ENCODE measurements at places on chromosomes 6 and 20.

GRCh38 chr6:133951881-133952814, 876 bp upstream of the TBPL1 start:
- DNase-seq, result no peak

DNA sequence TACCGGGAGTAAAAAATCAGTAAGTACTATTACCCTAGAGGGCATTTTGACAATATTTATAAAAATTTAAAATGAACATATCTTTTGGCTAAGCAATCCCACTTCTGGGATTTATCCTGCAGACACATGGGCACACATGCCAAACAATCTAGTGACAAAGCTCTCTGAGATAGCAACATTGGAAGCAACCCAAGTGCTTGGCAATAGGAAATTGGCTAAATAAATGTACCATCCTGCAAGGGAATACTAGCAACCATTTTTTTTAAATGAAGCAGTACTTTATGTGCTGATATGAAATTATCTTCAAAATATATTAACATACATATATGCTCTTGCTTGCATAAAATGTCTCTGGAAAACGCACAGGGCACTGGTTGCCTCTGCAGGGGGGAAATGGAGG, 133.8 kb downstream of the SNX5 start:
- DNase-seq, result no peak

DNA sequence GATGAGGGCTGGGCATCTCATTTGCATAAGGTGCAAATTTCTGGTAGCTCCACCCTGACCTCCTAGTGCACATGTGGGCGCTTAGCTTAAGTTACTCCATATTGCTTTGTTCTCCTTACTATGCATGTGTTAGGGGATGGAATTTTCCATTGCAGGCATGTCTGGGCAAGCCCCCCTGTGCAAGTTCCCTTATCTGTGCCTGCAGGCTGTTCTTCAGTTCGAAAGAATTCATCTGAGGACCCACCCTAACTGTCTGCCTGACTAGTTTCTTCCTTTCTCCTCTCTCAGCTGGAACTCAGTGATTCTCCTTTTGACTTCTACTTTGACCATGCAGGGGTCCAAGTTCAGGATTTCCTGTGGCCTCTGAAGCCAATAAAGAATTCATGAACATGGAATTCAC, 30.2 kb downstream of the CCDC170 start:
- DNase-seq, result no peak

GRCh38 chr20:16575390-16576140, 2.3 kb upstream of the KIF16B start:
- no peak for DNase-seq

DNA sequence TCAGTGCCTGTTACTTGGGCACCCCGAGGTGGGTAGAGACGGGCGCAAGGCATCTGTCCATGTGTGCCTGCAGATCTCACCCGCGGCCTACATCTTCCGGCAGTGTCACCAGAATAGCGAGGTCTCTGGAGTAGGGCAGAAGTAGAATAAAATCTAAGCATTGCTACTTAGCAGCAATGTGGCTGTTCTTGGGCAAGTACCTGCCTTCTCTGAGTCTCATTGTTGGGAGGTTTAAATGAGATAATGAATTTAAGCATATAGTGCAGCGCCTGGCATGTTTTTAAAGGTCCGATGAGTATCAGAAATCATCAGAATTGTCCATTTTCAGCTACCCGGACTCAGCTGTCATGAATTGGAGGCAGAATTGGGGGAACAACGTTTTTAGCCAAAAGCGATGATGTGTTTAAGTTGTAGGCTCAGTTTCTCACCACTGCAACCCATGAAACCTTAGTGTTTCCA, 800 bp downstream of the ABCC10 start:
- no peak for DNase-seq

DNA sequence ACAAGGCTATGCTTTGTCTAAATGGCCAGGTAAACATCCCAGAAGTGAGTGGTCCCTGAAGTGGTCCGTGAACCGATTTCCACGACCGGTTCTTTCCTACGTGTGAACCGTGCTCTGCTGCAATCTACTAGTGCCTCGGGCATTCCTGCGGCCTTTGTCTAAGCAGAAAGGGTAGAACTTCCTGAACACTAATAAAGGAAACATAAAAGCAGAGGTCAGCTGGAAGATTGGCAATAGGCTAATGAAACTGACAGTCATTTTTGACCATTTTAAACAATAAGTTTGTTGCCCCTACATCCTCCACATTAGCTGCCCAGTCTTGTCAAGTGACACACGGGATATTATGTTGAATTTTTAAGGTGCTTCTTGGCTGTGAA, 410.0 kb downstream of the PLCB1 start:
- no peak for DNase-seq

DNA sequence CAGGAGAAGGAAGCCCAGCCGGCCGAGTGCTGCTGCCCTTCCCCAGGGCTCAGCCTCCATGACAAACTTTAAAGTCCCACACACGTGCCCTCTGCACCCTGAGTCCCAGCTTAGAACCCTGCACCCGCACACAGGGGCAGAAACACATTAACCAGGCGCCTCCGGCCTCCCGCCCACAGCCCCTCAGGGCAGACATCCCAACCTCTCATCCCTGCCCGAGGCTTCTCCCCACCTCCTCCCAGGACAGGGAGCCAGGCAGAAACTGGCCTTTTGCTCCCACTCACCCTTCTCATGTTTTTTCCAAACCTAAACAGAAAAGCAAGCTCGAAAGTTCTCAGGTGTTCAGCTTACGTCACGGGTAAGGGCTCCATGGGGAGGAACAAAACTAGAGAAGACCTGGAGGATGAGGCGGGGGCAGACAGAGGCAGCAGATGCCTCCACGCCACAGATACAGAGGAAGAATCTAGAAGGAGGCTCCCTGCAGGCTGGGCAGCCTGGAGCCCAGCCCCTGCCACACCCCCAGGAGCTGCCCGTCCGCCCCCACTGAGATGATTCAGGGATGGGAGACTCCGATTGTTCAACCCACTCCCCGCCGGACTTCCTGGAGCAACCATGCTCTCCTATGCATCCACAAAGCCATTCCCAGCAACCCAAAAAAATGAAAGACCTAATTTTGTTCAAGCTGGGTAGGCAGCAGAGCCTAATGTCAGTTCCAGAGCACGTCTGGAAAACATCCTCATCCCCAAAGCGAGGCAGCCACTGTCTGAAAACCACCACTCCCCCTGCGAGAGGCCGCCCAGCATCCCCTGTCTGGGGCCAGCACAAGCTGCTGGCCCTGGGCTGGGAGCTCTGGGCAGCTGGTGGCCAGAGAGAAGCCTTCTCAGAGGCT, 8.8 kb downstream of the KCNQ2 start:
- no peak for DNase-seq
